IPS DF 19.7 (cell line): ENCODE measurements at places on chromosomes 7 and 10.

DNA sequence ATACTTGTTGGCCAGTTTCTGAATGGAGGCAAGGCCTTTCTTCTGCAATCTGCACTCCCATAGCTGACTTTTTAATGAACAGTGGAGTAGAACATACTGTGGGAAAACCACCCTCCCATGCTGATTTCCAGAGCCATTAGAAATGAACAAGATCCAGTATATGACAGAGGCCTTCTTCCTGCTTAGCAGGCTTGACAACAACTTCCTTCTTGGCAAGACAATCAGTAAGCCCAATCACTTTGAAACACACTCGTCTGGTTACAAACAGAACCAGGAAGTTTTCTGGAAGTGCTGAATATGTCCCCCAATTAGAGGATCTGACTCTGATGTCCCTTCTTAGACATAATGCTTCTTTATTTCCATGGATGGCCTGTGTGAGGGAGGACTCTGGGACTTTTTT is 103.4 kb downstream of the SAMD9 start:
- DNase-seq = no peak

DNA sequence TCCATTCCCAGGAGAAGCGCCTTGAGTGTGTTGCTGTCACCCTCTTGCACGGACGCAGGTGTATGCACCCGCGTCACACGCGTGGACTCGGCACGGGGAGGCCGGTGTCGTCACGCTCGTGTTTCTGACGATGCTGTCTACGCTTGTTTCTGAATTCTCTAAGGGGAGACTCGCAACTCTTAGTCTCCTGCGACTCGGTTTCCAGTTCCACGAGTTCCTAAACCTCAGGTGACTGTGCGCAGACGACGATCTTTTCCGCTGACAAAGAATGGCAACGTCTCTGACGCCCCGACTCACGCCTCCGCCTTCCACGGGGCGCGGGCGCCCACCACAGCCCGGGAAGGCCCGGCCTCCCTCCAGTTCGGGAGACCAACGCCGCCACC is 579 bp downstream of the IDI1 start:
- DNase-seq = no peak

- DNase-seq = no peak
These were observed 95.3 kb upstream of the HDAC9 start for GRCh38 chr7:18400275-18400674.

- DNase-seq = no peak
These were observed 17.3 kb upstream of the BNIP3 start for GRCh38 chr10:131998845-131999681.

- DNase-seq = no peak
These were observed 352.7 kb downstream of the PHTF2 start for GRCh38 chr7:78151229-78151628.

DNA sequence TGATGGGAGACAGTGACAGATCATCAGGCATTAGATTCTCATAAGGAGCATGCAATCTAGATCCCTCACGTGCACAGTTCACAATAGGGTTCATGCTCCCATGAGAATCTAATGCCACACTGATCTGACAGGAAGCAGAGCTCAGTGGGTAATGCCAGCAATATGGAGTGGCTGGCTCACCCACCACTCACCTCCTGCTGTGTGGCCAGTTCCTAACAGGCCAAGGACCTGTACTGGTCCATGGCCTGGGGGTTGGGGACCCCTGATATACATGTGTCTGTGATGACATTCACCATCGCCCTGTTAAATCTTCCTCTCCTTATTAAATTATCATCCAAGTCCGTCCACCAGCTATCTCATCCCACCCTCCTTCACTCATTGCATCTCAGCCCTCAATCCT is 118.4 kb downstream of the TEX36 start:
- DNase-seq = no peak

GRCh38 chr7:115352375-115352774 is 430.5 kb downstream of the MDFIC start:
- no peak for DNase-seq

DNA sequence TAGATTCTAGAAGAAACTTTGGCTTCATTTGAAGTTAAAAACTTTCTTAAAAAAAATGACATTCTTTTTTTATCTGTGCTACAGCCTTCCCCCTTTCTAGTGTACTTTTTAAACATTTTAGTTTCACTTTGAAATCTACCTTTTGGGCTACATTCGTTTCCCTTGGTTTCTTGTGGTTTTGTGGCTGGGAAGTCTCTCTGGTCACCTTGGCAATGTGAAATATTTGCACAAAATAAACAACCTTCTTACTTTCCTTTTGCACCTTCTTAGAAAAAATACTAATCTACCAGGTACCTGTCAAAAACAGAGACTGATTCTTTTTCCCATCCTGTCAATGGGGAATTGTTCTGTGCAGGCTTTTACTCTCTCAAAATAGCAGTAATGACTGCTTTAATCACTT is 350.2 kb downstream of the GATA3 start:
- no peak for DNase-seq

DNA sequence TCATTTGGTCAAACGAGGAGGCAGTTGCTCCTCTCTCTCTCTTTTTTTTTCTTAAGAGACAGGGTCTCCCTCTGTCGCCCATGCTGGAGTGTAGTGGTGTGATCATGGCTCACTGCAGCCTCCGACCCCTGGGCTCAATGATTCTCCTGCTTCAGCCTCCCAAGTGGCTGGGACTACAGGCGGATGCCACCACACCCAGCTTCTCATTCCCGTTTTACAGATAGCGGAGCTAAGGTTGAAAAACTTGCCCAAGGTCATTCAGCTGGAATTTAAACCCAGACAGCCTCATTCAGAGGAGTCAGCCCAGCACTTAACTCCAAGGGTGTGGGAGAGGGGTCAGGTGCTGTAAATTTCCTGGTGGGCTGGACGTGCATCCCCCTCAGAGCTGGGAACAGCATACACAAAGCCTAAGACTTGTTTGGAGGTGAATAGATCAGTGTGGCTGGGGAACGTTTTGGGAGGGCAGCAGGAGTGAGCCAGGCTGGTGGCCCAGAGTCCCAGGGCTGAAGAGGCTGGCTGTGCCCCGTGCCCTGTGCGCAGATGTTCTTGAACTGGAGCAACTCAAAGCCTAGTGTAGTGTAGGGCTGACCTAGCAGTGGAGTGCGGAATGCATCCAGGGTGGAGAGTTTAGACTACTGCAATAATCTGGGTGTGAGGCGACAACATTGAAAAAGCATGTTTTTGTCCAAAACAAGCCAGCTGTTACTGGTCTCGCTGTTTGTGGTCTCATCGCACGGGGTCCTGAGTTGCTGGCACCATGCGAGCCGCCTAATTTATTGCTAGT is 2.3 kb downstream of the HTRA1 start:
- no peak for DNase-seq
